GM12892 (cell line): ENCODE measurements at places on chromosomes 3 and 15.
A peak's percentile ranks its signal among the peaks of the same experiment; 100 is the strongest.

- no peak for DNase-seq
Measured at GRCh38 chr3:45758871-45759270, 37.5 kb downstream of the SLC6A20 start.

GRCh38 chr3:71640331-71640983 lies 56.9 kb upstream of the FOXP1 start:
- no peak for DNase-seq

DNA sequence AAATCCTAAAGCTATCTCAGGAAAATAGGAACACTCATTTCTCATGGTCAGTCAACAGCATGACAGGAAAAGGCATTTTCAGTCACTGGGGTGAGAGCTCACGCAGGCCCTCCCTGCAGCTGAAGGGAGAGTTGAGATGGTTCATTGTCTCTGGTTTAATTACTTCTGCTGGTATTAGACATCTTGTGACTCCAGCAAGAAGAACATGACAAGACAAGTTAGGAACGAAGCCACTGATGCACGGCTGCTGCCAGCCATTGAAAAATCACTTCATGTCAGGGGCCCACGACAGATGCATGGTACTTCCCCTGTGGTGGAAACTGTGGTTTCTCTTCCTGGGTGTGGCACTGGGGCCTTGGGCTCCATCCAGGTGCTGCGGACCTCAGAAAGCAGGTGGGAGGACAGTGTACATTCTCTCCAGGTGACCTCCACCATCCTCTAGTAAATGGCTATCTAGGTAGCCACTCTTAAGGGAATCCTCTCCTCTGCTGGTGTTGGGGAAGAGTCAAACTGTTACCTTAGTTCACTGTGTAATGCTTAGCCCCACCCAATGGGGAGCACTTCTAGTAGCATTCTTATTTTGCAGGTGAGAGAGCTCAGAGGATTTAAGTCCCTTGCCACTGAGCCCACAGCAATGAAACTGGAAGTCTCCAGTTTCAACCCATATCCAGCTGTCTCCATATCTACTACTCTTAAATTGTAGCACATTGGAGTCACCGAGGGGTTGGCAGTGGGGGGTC lies 274.2 kb downstream of the LRTM1 start:
- DNase-seq, result no peak

DNA sequence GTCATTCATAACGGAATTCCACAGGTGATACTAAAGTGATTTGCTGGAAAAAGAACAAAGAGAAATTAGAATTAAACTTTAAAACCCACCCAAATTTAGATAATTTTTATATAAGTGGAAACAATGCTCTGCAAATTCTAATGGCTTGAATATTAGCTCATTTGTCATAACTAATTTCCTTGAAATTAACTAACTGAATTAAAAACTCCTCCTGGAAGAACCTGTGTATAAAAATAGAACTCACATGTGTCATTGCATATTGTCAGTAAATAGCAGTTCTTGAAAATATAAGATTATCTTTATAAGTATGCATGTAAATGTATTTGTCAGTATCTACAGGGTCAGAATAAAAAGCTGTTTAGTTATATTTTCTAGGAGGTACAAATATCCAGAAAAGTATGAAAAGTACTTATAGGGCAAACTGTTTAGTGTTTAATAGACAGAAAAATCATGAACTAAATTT lies 16.3 kb downstream of the ZIC1 start:
- DNase-seq, result no peak

DNA sequence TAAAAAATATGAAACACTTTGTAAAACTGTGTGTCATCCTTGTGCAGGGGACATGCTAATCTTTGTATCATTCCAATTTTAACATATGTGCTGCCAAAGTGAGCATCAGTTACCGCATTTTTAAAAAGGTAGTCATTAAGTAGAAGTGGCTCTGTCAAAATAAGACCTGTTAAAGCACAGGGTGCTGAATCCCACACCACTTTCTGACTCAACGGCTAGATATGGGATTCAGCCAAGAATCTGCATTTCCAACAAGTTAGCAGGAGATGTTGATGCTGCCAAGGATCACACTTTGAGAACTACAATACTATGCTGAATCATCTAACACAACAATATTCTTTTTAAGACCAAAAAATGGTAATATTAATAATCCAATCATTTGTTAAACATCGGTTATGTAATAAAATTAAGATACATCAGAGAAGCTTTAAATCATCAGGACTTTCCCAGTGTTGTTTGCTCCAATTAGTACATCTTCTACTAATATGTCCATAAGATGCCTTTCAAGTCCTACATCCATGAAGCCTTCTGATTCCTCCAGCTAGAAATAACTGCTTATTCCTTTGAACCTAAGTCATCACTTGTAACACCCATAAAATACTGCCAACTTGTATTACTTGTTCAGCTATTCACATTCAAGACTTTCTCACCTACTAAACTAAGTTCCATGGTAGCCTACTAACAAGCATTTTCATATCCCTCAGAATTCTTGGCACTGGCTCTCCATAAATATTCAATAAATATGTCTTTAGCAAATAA lies 71.1 kb downstream of the TBL1XR1 start:
- DNase-seq, result no peak

GRCh38 chr3:11903047-11903446 lies 56.4 kb upstream of the TAMM41 start:
- no peak for DNase-seq

DNA sequence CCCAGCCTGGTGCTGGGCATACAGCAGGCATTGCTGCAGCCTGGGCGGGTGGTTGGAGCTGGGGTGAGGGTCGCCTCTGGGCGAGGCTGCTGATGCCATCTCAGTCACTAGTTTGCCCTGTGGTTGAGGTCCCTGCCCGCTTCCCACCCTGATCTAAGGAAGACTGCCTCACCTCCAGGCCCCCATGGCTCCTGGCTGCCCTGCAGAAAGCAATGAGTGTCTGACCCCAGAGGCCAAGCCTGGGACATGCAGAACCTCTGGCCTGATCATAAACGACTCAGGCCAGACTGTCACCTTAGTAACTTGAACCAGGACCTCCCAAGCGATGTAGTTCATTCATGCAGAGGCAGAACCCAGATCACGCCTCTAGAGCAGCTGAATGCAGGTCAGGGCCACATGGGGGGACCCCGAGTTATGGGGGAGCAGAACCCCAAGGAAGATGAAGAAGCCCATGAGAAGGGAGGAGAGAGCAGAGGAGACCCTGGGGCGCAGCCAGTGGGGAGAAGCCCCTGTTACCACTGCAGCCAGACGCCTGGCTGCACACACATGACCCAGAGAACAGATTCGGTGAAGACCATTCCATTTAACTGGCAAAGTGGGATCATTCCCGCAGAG lies 213.9 kb downstream of the TBC1D2B start:
- no peak for DNase-seq

- DNase-seq, result no peak
Measured at GRCh38 chr3:78077178-78077577, 1037.3 kb downstream of the ROBO2 start.

- no peak for DNase-seq
Measured at GRCh38 chr3:129611812-129612533, 5.5 kb upstream of the PLXND1 start.

DNA sequence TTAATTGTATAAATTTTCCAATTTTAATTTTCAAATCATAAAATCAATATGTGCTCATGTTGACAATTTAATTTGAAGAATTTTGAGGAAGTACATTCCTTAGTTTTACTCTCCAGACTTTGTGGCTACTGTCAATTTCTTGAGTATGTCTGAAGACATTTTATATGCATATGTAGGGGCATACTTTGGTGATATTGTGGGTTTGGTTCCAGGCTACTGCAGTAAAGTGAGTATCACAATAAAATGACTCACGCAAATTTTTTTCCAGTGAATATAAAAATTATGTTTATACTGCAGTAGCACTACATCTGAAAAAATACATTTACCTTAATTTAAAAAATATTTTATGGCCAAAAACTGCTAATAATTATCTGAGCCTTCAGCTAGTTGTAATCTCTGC lies 123.2 kb upstream of the PLCL2 start:
- no peak for DNase-seq

DNA sequence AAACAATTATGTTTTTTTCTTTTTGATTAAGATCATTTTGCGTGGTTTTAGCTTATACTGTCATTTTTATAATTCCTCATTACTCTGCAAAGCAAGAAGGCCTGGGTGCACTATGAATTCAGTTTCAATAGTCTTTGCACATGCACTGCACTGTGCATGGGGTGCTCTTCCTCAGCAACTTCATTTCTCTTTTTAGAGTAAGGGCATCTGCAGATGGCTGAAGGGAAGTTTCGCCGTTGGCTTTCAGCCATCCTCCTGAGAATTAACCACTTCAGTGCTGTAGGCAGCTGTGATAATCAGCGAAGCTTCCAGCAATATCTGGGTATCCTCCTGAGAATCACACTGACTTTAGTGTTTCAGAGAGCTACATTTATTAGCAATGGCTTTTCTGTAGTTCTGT lies 284.8 kb downstream of the GBE1 start:
- no peak for DNase-seq

- DNase-seq, result no peak
Measured at GRCh38 chr3:53524566-53524965, 30.2 kb downstream of the CACNA1D start.

GRCh38 chr15:38921471-38921870 lies 356.9 kb upstream of the RASGRP1 start:
- no peak for DNase-seq

DNA sequence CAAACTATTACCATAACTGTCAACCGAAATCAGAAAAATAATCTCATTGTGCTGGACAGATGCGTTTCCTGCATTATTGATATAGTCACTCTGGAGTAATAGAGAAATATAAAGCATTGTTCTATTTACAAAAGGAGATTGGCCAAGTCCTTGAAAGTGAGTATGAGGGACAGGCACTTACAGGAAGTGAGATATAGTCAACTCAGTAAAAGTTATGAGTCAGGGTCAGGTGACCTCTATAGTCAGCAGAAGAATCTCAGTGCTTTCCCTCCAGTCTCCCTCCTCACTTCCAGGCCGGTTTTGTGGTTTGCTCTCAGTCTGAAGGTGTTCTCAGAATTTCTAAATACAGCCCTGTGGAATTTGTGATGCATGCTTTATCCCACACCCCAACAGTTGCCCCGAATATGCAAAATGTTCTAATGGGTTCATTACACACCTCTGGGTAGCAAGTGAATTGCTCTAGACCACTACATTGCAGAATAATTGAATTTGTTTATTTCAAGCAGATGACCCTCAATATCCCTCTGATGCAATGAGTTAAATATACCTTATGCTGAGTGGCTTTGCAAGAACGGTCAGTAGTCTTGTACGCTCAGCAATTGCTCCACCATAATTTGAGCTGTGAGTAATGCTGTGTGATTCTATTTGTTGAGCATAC lies 787.7 kb downstream of the MCTP2 start:
- DNase-seq, result no peak

GRCh38 chr3:112514527-112515128 lies 15.4 kb upstream of the BTLA start:
- DNase-seq, result peak; percentile 19

- DNase-seq, result no peak
Measured at GRCh38 chr3:104520228-104520655, 846.5 kb upstream of the ALCAM start.

- no peak for DNase-seq
Measured at GRCh38 chr3:59262076-59262498, 212.3 kb upstream of the CFAP20DC start.

DNA sequence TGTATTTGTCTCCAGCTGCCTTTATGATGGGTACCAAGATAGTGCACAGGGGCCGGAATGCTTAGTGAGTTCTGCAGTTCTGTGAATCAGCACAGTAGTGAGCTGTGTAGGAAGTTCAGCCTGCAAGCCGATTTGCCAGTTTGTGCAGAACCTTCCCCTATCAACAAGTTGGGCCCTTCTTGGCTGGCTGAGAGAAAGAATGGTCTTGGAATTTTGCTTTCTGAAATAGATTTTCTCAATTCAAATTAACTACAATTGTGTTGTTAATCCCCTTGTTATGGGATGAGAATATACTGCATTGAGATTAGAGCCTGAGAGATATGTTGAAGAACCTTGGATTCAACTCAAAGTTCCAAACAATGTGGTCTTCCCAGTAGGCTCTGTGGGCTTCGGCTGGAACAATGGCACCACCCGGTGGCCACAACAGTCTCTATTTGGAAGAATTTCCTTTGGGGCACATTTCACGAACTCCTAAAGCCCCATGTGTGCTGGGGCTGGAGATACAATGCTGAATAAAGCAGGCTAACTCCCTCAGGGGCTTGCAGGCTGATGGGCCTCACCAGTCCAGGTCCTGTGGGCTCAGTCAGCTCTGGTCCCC lies 59.1 kb downstream of the TRIM42 start:
- DNase-seq, result no peak

DNA sequence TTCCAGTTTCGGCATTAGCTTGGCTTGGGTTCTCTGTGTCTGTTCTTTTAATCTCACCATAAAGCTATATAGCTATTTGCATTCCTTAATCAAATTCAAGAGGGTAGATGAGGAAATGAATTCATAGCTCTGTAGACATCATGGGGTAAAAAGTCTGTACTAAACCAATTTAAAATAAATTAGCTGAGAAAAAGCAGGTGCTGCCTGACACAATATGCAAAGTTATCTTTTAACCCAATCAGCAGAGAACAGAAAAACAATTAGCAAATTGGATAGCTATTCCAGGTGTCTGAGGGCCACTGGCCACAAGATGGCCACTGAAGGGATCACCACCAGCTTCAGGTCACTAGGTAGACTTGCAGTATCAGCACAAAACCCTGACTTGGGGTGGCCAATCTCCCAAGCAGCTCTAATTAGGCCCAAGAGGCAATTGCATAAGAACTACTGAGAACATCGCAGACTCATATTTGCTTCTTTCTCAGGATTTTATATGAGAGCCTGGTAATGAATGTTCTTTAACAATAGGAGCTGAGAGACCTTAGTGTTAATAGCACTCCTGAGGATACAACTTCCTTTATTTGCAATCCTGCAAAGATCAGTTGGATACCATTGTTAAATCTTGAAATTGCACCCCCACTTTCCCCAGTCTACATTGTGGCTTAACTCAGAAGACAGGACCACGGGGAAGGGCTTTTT lies 494.3 kb downstream of the PDCD6IP start:
- no peak for DNase-seq

GRCh38 chr15:45635191-45635638 lies 386 bp downstream of the SQOR start:
- peak; percentile 33 for DNase-seq

- peak; percentile 74 for DNase-seq
Measured at GRCh38 chr15:78108300-78109084, 16.1 kb downstream of the SH2D7 start.

GRCh38 chr3:112512320-112512719 lies 13.0 kb upstream of the BTLA start:
- no peak for DNase-seq

- no peak for DNase-seq
Measured at GRCh38 chr3:169041677-169042171, 621.8 kb downstream of the MECOM start.
